Fibroblast of the aortic adventitia (primary cell): ENCODE measurements at places on chromosomes 5 and 9. TPM values are rescaled to one million over a fixed set of nuclear protein-coding genes. Genes with fewer than 3 reads are reported as not detected.

DNA sequence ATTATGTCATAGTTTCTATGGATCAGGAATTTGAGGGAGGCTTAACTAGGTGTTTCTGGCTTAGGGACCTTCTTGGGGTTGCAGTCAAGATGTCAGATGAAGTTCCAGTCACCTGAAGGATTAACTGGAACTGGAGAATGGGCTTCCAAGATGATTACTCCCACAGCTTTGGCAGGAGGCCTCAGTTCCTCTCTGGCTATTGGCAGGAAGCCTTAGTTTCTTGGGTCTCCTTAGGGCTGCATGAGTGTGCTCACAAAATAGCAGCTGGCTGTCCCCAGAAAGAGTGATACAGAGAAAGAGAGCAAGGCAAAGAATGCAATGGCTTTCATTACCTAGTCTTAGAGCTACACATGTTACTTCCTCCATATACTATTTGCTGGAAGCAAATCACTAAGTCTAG, 138.1 kb upstream of the TLE4 start:
- no peak for DNase-seq

- peak; percentile 87 for DNase-seq
These were observed 269.8 kb downstream of the NR3C1 start for GRCh38 chr5:143133721-143134120.

DNA sequence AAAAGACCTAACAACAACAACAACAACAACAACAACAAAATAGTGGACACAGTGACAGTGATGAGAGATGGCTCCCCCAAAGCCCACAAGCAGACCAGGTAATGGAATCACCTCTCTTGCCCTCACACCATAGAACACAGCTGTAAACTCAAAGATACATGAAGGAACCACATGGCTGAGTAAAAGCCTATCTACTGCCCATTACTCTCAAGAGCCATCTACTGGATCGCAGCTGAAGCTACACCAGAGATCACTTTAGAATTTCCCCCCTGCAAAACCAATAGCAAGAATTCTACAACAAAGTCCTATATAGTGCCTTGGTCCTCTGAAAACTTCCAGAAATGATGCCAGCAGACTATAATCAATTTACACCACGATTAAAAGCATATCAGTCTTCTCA, 1537.6 kb upstream of the CDH9 start:
- peak; percentile 1 for DNase-seq

- DNase-seq = no peak
These were observed 67.4 kb upstream of the TBC1D9B start for GRCh38 chr5:179974946-179975712.

GRCh38 chr5:83118471-83118870, 41.1 kb downstream of the XRCC4 start:
- DNase-seq = no peak

DNA sequence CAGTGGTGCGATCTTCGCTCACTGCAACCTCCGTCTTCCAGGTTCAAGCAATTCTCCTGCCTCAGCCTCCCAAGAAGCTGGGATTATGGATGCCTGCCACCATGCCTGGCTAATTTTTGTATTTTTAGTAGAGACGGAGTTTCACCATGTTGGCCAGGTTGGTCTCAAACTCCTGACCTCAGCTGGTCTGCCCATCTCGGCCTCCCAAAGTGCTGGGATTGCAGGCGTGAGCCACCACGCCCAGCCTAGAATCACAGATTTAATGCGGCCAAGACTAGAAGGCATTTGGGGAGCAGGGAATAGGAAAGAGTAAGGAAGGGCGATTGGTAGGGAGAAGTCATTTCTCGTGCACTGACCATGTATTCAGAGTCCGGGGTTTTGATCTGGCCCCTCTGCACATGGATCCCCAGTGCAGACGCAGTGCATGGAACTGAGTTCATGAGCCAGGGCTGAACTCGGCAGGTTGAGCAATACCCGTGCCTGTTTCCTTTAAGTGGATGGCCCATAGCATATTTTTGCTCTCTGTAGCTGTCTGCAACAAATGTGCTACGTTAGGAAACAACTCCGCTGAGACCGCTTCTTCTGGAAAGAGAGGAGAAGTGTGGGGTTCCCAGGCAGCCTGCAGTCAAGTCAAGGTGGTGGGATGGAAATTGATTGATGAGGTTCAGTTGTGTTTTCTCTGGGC, 3.4 kb upstream of the HMCN2 start:
- DNase-seq = no peak

- DNase-seq = no peak
These were observed 10.3 kb upstream of the DHFR start for GRCh38 chr5:80665057-80665456.

DNA sequence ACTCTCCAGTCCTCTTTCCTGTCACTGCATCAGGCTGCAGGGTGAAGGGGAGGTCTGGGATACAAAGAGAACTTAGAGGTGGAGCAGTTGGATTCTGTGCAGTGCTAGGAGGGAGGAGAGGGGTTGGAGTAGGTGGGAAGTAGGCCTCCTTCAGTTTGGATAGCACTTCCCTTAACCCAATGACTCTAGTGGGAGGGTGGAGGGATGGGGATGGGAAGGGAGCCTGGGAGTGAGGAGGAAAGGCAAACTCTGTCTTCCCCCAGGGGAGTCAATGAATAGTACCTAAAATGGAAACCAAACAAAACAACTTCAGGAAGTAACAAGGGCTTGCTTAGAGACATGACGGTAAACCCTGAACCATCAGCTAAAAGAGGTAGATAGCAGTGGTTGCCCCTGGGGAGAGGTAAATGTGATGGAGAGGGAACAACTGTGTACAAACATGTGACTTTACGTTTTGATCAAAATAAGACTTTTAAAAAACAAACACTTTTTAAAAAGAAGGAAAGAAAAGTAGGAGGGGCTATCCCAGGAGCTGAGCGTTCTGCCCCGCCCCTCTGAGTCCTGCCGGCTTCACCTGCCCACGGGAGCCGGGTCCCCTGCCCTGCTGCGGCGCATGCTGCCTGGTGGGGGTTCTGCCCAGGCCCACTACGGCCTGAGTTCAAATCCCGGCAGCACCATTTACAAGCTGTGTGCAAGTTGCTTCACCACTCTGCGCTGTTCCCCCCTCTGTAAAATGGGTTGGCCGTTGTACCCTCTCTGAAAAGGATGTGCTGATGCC, 30.9 kb downstream of the GSN start:
- peak; percentile 70 for DNase-seq

DNA sequence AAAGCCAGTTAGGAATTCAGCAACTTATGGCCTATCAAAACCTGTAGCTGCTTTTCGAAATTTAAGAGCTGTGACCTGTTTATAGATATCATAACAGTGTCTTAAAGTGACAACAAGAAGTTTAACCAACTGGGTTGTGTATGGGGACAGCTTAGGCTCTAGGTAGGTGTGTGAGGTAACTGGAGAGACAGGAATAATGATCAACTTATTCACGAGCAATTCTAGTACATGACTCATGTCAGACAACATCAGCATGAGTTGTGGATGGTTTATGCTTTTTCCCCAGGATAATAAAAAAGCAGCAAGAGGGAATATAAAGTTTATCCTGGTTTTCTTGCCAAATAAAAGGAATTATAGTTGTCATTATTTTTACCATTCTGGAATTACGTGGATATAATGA, 88.6 kb downstream of the GDNF start:
- DNase-seq = no peak

DNA sequence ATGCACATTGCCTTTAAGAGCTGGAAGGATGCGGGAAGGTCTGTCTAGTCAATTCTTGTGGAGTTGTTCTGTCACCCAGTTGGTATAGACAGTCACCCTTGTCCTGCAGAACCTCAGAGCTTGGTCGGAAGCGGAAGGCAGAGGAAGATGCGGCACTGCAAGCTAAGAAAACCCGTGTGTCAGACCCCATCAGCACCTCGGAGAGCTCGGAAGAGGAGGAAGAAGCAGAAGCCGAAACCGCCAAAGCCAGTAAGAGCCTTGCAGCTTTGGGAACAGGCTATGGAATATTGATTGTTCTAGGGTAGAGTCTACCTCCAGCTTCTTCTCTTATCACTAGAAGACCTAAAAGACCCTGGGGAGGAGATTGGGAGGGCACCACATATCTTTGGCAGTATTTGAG, 6.5 kb downstream of the TCOF1 start:
- no peak for DNase-seq

- peak; percentile 44 for DNase-seq
These were observed 36.1 kb downstream of the HMCN2 start for GRCh38 chr9:130301483-130302286.

GRCh38 chr9:136926154-136926704, 18.3 kb downstream of the FBXW5 start:
- DNase-seq = no peak

GRCh38 chr5:173498739-173499470, 117.5 kb downstream of the BOD1 start:
- DNase-seq = no peak

IFNA13 gene
- not detected in 2 replicates for total RNA-seq

SPACA9 gene
- total RNA-seq = 0.74 and 2.7 TPM in 2 replicates

SVEP1 gene
- 50.2 and 101 TPM in 2 replicates for total RNA-seq

SPZ1 gene
- not detected in 2 replicates for total RNA-seq

PCDHGA7 gene
- 2.9 and 8.4 TPM in 2 replicates for total RNA-seq

APC gene
- total RNA-seq = 61.7 and 63.9 TPM in 2 replicates
